CD4-positive, CD25-positive, alpha-beta regulatory T cell (primary cell): ENCODE measurements at places on chromosomes 7 and 10.

DNA sequence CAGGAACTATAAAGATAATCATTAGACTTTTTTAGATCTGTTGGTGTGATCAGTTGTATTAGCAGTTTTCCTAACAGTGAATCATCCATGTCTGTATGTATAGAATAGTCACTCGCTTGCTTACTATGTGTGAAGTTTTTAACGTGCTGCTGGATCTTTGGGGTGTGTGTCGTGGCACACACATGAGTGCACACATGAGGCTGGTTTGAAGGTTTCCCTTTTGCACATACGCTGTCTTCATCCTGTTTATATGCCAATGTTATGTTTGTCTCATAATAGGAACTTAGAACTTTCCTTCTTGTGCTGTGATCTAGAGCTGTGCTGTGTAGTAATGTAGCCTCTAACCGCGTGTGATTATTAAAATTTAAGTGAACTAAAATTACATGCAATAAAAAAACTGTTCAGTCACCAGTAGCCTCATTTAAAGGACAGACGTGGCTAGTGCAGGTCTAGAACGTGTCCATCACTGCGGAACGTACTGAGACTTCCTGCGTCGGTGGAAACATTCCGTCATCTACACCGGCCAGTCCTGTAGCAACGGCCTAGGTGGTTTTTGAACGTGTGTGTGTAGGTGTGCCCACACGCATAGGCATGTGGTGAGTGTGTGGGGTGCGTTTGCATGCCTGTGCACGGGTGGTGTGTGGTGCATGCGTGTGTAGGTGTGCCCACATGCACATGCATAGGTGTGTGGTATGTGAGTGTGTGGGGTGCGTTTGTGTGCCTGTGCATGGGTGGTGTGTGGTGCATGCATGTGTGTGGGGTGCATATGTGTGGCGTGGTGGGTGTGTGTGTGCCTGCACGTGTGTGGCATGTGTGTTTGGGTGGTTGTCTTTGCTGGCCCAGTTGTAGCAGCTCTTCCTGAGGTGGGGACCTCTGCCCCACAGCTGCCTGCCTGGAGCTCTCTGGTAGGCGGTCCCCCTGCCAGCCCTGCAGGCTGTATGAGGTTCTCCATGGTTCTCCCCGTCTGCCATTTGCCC, 56.6 kb downstream of the INPP5A start:
- DNase-seq = no peak

- no peak for DNase-seq
Measured at GRCh38 chr10:82674036-82674435, 799.0 kb downstream of the NRG3 start.

- DNase-seq = no peak
Measured at GRCh38 chr10:87671139-87671815, 11.6 kb downstream of the PAPSS2 start.

GRCh38 chr10:90313576-90314325, 544.1 kb downstream of the HTR7 start:
- DNase-seq = no peak

DNA sequence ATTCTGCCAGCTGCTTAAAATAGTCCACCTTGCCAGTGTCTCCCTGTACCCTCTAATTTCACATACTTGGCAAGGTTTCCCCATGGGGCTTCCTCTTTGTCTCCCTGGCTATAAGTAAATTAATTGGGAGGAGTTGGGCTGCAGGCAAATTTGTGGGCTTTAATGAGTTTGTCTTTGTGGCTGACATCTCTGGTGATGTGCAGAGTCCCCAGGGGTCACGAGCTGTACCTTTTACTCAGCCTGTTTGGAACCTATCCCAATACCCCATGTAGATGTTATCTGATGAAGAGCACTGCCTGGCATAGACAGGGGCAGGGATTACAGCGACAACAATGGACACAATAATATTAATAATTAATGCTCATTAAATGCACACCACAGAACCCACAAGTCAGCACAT, 132.5 kb downstream of the SLIT1 start:
- DNase-seq = no peak

DNA sequence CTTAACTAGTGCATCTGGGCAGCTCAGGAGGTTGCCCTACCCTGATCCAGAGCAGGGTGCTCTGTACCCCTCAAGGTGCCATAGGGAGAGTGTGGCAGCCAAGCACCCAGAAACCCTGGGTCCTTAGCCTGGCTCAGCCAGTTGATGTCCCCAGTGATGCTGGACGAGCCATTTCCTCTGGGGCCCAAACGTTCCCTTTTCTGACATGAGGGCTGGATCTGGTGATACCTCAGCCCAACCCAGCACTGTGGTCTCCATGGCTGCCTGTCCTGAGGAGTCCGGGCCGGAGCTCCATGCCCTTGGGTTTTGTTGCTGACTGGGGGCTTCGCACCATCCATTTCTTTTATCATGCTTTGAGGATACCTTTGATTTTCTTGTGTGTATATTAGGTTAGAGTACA, 87.9 kb upstream of the IKZF1 start:
- no peak for DNase-seq

DNA sequence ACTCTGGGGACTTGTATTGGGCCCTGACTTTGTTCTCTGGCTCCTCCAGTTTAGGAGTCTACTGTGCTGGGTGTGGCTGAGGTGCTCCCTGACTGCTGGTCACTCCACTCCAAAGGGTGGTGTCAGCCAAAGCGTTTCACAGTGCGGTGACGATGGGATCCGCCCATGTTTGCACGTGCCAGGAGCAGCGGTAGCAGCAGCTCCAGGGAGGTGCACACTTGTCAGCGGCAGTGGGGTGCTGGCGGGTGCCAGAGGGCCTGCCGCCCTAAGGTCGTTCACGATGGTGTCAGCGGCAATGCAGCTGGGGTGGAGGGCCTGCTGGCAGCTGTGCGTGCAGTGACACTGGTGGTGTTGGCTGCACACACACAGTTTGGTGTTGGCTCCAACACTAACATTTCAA, 268.5 kb upstream of the AKR1E2 start:
- no peak for DNase-seq
